ENCODE measurements at places on chromosomes 4 and X.

DNA sequence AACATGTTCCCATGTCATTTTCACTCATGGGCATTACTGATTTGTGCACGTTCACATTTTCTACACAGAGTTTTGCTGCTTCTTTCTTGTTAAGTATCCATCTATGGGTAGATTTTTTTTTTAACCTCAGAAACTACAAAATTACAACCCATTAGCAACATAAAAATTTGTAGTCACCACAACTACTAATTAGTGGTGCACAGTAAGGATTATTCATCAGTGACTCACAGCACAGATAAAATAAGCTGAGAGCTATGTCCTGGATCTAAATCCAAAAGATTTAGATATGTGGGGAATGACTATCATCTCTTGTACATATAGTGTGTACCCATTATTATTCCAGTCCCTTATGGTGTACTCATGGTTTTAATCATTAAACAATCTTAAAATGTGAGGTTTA lies 19.7 kb upstream of the AMELX start:
- DNase-seq, result no peak

GRCh38 chr4:122785099-122785498 lies 41.5 kb upstream of the FGF2 start:
- no peak for DNase-seq

DNA sequence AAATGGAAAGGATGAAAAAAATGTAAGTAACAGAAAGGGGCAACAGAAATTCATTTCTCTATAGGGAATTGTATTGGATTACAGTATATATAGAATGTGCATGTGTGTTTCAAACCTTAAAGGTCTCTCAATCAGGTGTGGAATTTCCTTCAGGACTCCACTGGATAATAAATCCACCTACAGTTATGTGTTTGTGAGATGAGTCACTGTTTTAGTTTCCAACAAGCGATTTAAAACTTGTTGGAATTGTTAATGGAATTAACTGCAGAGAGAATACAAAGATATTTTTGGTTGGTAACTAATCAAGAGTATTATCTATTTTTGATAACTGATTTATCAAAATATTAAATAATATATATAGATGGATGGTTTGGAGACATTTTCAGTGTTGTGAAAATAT lies 32.8 kb downstream of the CEP44 start:
- DNase-seq, result no peak

GRCh38 chr4:17771284-17771908 lies 10.0 kb downstream of the FAM184B start:
- DNase-seq, result no peak

DNA sequence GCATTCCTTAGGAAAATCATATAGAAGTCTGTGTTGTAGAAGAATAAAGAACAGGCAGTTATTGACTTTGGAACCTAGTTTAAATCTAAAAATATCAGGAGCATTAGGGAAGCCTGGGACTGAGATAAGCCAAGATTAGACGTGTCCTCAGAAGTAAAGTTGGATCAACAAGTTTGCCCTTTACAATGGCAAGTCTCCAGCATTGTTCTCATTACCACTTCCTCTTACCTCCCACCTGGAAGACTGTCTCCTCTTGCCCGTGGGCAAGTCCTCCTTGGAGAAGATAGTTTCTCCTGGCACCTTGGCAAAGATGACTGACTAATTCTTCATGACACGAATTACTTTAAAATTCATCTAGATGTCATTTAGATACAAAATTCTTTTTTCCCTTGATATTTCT lies 37.8 kb downstream of the CNKSR2 start:
- no peak for DNase-seq

- DNase-seq, result no peak
Observed at GRCh38 chrX:53622431-53622830, 64.1 kb downstream of the HUWE1 start.

DNA sequence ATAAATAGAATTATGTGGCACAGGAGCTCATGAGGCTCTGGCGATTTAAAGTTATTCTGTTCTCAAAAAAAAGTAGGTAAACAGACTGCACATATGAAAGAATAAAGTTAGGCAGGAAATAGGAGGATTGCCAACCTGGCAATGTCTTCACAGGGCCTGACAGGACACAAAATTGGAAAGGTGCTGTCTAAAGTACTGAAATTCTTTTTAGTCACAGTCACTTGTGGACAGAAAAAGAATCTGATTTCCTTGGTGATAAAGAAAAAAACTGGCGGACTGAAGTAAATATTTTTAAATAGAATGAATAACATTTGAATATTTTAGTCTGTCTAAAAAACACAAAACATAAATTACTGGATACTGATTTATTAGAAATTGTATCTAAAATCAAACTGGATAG lies 124.4 kb downstream of the VEGFC start:
- no peak for DNase-seq

- DNase-seq, result no peak
Observed at GRCh38 chr4:179695175-179695574, 2252.9 kb upstream of the AGA start.

DNA sequence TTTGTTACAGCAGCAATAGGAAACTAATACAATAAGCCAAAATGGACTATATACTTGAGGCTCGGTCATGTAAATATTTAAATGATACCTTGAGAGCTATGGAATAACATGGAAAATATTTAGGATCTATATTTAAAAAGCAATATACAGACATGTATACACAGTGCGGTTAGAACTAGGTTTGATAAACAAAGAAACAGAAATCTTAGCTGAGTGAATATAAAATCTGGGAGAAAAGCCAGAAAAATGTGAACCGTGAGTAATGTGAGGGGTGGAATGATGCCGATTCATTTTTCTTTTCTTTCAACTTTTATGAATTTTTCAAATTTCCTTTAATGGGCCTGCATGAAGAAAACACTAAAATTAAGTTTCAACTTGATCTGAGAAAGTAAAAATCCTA lies 104.1 kb downstream of the ATXN3L start:
- DNase-seq, result no peak

DNA sequence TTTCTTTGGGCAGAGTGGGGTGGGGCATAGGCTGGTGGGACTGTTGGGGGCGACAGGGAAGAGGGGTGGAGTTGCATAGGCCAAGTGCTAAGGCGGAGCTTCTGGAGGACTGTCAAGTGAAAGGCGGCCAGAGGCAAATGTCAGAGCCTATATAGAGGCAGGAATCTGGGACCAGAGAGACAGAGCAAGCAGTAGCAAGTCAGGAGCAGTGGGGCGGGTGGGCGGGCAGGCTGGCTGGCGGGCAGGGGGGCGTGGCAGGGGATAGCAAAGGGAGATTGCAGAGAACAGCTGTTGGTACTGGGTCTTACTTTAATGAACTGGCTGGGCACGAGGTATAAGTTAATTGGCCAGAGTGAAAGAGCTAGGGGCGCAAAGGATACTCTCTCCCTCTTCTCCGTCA lies 89.8 kb downstream of the RTL9 start:
- no peak for DNase-seq

DNA sequence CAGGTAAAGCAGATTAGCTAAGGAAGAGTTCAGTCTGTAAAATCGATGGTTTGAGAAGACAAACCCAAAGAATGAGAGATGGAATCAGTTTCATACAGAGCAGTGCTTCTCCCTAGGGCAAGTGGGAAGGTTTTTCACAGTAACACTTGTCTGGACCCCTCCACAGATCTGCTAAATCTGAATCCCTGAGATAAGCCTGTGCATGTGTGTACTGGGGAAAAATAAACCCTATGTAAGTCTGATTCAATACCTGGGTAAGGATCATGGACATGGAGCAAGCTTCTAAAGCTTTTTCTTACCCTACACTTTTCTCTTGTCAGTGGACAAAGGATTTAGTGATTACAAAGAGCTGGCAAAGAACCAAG lies 13.6 kb downstream of the ELOVL6 start:
- no peak for DNase-seq

- DNase-seq, result no peak
Observed at GRCh38 chr4:7770224-7771050, 169.2 kb downstream of the AFAP1 start.

DNA sequence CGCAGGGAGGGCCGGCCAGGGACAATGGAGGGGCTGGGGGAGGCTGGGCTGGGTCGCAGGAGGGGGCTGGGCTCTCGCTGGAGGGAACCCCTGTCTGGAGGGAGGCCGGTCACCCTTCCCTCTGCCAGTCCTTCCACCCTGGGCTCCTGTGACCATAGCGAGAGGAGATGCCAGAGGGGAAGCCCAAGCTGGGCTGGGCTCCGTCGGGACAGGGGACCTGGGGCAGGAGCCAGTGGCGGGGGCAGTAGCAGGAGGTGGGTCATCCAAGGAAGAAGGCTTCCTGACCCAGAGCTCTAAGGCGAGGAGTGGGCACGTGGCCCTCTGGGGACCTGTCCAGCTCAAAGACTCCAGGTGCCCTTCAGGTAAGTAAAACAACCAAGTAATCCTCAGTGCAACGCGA lies 16.9 kb downstream of the CTAG1B start:
- DNase-seq, result no peak

- DNase-seq, result peak; percentile 32
Observed at GRCh38 chrX:150575419-150575814, 7.0 kb downstream of the MTM1 start.

GRCh38 chr4:19159874-19160273 lies 1091.8 kb upstream of the SLIT2 start:
- no peak for DNase-seq

GRCh38 chr4:56505269-56506130 lies at the start of gene ARL9:
ARL9 (plus strand) TSS chr4:56505791; CDS start chr4:56505863, 72 bp downstream.
- peak; percentile 29 for DNase-seq

GRCh38 chrX:29555465-29556091 lies 659.8 kb upstream of the MAGEB2 start:
- no peak for DNase-seq

GRCh38 chr4:162891788-162892707 lies 274.6 kb downstream of the NAF1 start:
- DNase-seq, result no peak

- DNase-seq, result no peak
Observed at GRCh38 chr4:71198958-71199357, 139.9 kb upstream of the SLC4A4 start.

DNA sequence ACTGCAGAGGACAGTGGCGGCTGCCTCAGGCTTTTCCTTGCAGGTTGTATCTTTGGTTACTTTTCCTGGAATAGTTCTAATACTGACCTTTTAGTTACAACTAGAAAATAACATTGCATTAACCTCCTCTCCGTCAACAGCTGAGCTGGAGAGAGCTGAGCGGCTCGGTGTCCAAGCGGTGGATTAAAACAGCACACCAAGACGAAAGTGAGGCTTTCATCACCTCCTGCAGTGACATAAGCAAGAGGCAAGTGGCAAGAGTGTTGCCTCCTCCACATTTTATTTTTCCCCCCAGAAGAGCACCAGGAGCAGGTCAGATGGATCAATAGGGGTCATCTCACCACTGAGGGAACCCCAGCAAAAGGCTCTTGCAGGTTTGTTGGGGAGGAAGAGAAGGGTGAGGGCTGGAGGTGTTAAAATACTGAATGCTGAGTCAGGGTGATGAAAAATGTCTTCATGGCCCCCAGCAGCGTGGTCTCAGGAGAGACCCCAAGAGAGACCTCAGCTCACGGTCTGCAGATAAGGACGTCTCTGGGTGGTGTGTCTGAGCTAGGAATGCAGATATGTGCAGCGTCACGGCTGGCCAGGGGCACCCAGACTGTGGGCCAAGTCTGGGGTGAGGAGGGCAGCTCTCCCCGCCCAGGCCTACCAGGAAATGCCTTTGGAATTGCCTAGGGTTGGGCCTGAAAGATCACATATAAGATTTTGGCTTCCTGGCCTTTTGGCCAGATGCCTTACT lies 50.3 kb downstream of the CASP3 start:
- DNase-seq, result no peak

GRCh38 chrX:97366237-97366636 lies 482.5 kb downstream of the RPA4 start:
- no peak for DNase-seq

- DNase-seq, result no peak
Observed at GRCh38 chrX:43188296-43188695, 410.3 kb upstream of the PPP1R2C start.

GRCh38 chr4:154516318-154517029 lies 24.9 kb upstream of the DCHS2 start:
- no peak for DNase-seq

GRCh38 chr4:87835197-87835596 lies 2.4 kb downstream of the MEPE start:
- DNase-seq, result no peak

DNA sequence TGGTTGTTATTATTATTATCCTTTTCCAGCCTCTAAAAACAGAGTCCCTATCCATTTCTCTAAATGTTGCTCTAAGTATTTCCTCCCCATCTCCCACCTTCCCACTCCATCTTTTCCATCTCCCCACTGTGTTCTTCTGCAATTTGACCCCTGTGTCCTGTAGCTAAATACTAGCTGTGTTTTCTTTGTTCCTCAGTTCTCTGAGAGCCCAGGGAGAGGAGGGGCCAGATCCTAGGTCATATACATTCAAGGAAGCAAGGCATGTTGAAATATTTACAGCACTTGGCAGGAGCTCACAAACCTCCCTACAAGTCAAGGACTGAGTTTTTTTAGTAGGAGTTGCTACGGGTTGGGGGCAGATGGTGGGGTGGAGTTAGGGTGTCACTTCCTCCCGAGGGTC lies 10.5 kb downstream of the SLC16A2 start:
- no peak for DNase-seq

DNA sequence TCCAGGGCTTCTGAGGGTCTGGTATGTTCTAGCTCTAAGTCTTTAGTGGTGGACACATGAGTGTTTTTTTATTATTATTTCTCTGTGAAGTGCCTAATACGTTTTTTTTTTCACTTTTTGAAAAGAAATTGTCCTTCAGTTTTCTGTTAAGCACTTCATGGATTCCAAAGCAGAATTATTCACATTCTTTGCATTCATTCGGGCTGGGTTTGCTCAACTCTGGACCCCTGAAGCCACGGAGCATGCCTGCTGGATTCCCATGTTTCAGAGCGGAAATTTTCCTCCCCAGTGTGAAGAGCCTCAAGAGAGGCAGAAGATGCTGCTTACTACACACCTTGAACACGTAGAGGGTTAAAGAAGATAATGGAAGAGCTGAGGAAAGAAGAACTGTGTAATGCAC lies 107.5 kb downstream of the EGF start:
- DNase-seq, result no peak

DNA sequence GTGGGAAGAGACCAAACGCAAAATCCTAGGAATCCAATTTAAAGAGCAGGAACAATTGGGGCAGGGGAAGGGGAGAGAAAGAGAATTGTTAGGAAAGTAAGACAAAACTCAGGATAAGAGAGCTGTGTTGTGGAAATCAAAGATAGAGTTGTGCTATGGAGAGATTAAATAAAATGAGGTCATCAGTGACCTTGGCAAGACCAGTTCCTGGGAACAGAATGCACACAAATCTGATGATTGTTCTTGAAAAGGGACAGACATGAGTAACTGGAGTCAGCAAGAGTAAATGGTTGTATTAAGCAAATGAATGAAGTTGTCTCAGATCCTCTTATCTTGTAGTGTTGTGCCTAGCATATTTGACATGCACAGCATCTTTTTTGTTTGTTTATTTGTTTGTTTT lies 267.4 kb downstream of the IL1RAPL1 start:
- DNase-seq, result no peak

DNA sequence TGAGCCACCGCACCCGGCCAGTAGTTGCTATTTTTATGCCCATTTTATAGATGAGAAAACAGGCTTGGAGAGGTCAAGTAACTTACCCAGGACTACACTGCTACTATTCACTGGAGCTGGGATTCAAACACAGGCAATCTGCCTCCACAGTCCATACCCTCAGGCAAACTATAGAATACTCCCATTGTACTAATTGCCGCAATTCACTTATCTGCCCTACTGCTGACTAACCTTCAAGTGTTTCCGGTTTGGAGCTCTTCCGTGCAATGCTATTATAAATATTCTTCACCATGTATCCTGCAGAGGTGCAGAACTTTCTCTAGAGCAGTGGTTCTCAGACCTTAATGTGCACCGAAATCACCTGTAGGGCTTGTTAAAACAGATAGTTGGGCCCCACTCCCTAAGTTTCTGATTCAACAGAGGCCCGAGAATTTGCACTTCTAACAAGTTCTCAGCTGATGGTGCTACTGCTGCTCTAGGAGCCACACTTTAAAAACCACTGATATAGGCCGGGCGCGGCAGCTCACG lies 1.9 kb upstream of the G3BP2 start:
- DNase-seq, result no peak
